ENCODE measurements at places on chromosomes 16 and 17. TPM values are rescaled to one million over a fixed set of nuclear protein-coding genes. Genes with fewer than 3 reads are reported as not detected.

Gene LRRC37A
- 1.5 TPM for total RNA-seq

Gene PER1
- total RNA-seq: 61.0 TPM

Gene ZNF200
- total RNA-seq: 9.4 TPM

Gene SMG1
- total RNA-seq: 38.6 TPM

Gene KRTAP1-5
- not detected for total RNA-seq

Gene PDIA2
- 0.18 TPM for total RNA-seq

Gene SUPT4H1
- 40.5 TPM for total RNA-seq

Gene EVPLL
- not detected for total RNA-seq

Gene RHBDF1
- 50.4 TPM for total RNA-seq

Gene CTRB1
- total RNA-seq: not detected

Gene CCDC144A
- not detected for total RNA-seq

Gene RIPOR1
- total RNA-seq: 25.6 TPM

Gene PTX4
- total RNA-seq: not detected

Gene PTGES3L
- total RNA-seq: not detected

Gene CCDC154
- total RNA-seq: not detected

Gene RRAD
- 0.49 TPM for total RNA-seq

Gene NTN1
- not detected for total RNA-seq

Gene TEX19
- total RNA-seq: not detected

Gene KRT32
- total RNA-seq: not detected

Gene STH
- not detected for total RNA-seq

Gene TRAP1
- total RNA-seq: 51.8 TPM

Gene AIPL1
- total RNA-seq: not detected

Gene PLK1
- total RNA-seq: 13.5 TPM
